ENCODE measurements at places on chromosomes 5 and 9.

GRCh38 chr5:102670224-102670836, 84.8 kb upstream of the PAM start:
- peak; percentile 70 for DNase-seq

GRCh38 chr5:115583474-115583873, 18.8 kb downstream of the TICAM2 start:
- DNase-seq: no peak

GRCh38 chr9:72952381-72952690, 517 bp downstream of the ALDH1A1 start:
- DNase-seq: no peak

DNA sequence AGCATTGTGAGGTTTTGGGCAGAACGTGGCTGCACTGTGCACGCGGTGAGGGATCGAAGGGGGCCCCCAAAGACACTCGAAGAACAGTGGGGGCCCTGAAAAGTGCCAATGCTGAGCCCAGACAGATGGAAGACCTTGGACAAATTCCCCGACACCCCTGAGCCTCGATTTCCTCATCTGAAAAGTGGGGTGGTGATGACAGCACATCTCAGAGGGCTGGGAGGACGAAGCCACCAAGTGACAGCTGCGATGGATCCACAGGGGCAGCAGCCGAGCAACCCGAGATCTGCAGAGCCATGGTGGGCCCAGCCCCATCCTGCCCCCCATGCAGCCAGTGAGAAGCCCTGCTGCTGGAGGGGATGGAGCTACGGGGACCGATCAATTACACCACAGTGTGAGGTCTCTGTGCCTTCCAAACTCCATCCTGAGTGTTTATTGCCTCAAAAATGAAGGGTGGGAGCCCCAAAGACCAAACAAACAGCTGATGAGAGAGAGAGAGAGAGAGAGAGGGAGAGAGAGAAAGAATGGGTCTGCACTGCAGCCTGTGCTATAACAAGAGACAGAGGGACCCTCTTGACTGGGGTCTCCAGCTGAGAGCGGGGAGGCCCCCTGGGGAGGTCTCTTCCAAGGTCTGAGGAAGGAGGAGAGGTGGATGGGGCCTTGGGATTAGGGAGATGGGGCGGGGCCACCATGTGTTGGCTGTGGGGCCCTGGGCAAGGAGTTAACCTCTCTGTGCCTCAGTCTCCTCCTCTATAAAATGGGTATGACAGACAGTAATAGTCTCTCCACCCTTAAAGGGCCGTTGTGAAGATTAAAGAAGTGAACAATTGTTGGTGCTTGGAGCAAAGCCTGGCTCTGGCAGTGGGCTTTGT, 134.4 kb upstream of the IER5L start:
- DNase-seq: peak; percentile 2

DNA sequence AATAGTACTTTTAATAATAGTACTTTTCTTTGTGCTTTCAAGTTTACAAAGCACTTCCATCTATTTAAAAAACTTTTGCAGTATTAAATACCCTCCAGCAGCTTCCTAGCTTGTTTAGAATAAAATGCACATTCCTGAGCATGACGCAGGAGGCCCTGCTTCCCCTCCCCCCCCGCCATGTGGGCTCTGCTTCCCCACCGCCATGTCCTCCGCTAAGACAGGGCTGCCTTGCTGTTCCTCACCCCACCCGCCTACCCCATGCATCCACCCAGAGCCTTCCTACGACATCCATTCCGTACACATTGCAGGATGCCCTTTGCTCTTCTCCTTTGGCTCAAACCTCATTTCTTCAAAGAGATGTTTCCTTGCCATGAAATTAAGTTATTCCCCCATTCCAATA, 205.9 kb upstream of the MSX2 start:
- DNase-seq: no peak

DNA sequence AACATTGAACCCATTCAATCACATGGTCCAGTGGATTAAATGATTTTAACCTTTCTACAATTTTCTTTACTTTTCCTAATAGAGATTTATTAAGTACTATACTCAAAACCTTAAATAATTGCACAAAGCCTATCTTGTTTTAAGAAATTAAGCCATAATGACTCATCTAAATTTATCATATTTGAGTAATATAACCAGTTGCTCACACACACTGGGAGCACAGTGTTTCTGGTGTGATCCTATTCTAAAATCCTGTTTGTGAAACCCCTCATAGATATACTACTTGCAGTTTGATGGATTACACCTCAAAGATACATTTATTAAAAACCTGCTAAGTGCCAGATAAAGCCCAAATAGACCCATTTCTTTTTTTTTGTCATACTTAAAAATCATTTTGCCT, 668.3 kb upstream of the CDH18 start:
- no peak for DNase-seq

DNA sequence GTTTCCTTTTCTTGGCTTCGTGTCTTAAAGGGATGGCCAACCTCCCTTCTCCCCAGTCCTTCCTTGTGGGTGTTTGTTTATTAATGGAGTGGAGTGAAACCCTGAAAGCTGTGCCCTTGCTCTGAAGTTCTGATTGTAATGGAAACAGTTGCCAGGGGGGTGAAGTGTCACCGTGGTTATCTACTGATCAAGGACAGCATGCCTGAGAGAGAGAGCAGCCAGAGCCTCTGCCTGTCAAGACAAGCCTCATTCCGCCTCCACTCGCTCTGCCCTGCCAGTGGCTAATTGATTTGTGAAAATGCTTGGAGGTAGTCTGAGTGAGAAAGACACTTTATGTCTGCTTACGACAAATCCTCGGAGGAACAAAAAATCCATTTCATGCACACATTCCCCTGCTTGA, 143.7 kb upstream of the SLC30A5 start:
- DNase-seq: no peak

DNA sequence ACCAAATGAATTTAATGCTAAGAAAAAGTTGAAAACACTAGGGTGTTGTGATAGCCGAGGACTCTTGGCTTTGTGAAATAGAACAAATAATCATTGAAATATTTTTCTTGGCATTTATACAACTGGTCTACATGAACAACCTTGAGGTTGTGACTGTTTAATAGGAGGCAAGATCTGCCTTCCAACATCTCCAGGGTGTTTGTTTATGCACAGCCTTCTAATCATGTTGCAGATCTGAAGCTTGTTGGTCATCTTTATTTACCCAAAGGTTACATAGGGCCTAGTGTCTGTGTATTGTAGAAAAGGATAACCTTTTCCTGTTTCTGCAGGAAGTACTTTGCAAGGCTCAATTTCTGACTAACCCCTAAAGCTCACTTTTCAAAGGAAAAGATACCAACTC, 65.2 kb upstream of the RANBP3L start:
- no peak for DNase-seq

DNA sequence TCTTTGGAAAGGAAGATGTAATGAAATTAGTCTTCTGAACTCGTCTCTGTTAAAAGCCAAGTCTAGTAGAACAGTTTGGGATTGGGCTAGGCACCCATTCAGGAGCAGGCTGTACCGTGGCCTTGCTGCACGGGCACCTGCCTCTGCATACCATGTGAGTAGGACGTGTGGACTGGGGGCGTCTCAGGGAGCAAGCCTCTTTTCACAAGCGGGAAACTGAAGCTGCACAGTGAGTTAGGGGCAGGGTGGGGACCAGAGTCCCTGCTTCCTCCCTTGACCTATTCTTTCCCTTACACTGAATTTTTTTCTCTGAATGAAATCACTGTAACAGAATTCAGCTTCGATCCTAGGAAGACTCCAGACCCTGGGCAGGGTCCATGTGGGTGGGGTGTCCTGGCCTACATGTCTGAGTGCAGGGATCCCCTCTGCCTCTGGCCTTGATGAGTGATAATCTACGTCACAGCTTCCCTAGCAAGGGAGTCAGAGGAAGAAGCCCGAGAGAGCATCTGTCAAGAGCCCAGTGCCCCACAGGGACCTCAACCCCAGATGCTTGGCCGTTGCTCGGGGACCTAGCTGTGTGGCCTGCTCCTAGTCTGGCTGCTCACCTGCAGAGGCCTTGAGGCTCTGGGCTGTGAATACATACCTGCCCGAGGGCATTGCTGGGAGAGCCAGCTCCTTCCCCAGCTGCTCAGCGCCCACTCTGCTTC, 15.1 kb downstream of the PHF2 start:
- DNase-seq: no peak
